ENCODE measurements at places on chromosomes 2 and 18.

DNA sequence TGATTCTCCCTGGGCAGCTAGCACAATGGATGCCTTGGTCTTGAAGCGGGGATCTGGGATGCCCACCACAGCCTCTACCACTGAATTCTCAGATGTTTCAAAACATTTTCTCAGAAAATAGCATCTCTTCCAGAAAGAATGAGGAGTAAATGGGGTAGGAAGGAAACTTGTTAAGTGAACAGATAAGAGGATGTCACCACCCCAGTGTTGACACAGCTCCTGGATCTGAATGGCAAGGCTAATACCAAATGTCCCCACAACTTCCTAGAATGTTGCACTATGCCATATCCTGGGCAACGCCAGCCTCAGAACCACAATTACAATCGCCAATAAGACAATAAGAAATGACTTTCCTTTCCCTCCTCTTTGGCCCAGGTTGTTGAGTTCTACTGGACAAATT is 177.2 kb downstream of the BCL11A start:
- no peak for DNase-seq

- no peak for DNase-seq
Measured at GRCh38 chr18:36284671-36285295, 12.7 kb upstream of the FHOD3 start.

GRCh38 chr2:99786636-99787390 is 297.0 kb upstream of the REV1 start:
- no peak for DNase-seq

DNA sequence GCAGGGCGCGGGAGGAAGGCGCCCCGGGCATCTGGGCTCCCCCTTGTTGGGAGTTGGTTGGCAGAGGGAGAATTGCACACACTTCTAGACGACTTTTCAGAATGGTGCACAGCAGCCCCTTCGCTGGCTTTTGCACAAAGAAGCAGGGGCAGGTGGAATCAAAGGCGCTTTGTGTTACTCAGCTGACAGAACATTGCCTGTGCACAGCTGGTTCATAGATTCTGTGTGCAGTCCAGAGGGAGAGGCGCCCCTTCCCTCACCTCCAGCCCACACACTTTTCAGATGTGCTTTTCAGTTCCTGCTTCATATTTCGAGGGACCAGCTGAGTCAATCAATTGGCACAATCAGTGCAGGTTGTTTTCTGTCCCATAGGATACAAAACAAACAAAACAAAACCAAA is 348.4 kb upstream of the RAB12 start:
- DNase-seq, result no peak

- no peak for DNase-seq
Measured at GRCh38 chr18:55083461-55083860, 124.2 kb upstream of the CCDC68 start.

DNA sequence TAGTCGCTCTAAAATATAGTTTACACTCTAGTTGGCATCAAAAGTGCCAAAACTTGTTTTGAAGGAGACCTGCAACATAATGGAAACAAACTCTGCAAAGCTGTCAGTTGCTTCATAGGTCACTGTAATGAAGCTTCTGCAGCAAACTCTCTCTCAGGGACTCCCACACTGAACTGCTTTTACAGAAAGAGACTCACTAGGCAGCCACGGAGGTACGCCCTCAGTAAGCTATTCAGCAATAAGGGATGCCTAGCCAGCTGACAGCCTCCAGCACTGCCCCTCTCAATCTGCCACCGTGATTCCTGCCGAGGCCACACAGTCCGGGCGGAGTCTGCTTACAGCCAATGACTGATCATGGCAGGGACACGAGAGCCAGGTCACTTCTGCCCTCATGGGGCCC is 51.1 kb downstream of the COLEC12 start:
- no peak for DNase-seq

GRCh38 chr2:84388133-84388532 is 70.9 kb downstream of the SUCLG1 start:
- no peak for DNase-seq

DNA sequence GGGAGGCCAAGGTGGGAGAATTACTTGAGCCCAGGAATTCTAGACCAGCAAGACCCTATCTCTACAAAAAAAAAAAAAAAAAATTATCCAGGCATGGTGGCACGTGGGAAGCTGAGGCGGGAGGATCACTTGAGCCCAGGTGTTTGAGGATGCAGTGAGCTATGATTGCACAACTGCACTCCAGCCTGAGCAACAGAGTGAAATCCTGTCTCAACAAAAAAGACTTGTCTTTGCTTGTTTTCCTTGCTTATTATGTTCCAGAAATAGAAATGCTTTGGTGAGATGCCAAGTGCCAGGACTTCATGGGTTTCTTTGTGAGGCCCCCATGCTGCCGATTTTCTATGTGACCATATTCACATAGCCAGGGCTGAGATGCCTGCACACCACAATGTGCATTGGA is 9.0 kb downstream of the DCDC2C start:
- no peak for DNase-seq

GRCh38 chr2:44112096-44112495 is 56.6 kb upstream of the PPM1B start:
- no peak for DNase-seq

GRCh38 chr2:28578774-28579173 is 82.9 kb downstream of the PLB1 start:
- DNase-seq, result no peak

DNA sequence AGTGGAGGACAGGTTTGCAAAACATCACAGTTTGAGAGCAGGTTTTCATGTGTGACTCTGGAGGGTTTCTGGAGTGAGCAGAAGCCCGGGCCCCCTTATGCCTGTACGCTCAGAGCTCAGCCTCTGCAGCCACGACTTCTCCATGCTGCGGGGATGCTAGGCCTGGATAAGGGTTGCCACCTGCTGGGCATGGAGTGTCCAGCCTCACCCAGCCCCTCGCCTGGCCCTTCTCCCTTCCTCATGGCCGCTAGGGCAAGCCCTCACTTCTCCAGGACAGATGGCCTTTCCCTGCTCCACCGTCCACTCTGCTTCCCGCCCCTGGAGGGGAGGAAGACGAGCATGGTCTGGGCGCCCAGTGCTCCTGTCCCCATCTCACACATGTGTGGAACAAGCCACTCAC is 318.7 kb downstream of the GBX2 start:
- no peak for DNase-seq

- DNase-seq, result no peak
Measured at GRCh38 chr2:65368468-65368867, 63.9 kb downstream of the SPRED2 start.

GRCh38 chr2:225073198-225073597 is 30.9 kb upstream of the DOCK10 start:
- DNase-seq, result no peak

DNA sequence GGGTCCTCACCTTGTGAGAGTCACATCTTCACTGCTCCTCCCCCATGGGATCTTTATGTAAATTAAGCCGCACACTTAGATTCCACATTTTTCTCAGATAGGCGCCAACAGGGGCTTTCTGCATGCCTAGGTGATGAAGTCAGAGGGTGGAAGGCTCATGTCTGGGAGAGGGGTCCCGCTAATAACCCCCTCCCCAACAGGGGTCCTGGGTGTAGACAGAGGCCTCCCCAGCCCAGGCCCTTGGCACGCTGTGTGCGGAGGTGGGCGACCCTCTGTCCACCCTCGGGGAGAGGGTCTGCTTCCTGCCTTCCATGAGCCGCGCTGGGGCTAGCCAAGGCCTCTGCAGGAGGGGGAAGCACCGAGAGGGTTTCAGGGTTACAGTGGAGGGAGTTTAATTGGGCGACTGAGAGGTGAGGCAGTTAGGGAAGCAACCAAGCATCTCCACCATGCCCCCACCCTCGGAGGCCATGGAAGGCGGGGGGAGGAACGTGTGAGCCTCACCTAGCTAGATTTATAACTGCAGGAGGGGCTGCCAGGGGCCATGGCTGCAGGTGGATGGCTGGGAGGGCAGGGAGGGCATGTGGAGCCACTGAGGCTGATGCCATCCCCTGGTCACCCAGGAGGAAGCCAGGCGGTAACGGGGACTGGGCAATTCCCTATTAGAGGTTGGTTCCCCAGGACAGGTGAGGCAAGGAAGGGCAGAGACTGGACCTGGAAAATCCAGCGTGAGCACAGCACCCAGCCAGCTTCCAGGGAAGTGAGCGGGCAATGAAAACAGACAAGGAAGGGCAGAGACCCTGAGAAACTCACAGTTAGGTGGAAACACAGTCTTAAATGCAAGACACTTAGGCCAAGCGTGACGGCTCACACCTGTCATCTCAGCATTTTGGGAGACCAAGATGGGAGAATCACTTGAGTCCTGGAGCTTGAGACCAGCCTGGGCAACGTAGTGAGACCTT is 7.7 kb upstream of the PXDN start:
- DNase-seq, result no peak

GRCh38 chr2:188076149-188077056 is 215.3 kb upstream of the GULP1 start:
- no peak for DNase-seq

GRCh38 chr2:106771811-106772210 is 114.2 kb downstream of the ST6GAL2 start:
- DNase-seq, result no peak

- DNase-seq, result no peak
Measured at GRCh38 chr2:223908304-223908998, 36.7 kb downstream of the WDFY1 start.

GRCh38 chr2:42052702-42053481 is 5.1 kb downstream of the PKDCC start:
- no peak for DNase-seq

DNA sequence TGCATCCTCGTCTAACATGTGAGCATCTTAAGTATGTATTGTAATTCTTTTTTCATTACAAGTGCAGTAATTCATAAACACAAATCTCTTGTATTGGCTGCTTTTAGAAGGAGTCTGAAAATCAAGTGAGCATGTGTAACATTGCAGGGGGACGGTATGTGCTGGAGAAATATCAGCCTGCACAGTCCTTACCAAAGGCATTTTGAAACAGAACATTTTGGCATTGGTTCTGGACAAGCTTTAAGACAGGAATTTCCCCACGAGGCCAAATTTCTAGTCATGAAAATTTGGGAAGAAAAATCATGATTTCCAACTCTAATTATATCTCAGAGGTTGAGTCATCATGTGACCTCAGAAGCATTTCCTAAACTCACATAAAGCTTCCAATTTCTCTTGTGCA is 24.7 kb upstream of the NRP2 start:
- no peak for DNase-seq

DNA sequence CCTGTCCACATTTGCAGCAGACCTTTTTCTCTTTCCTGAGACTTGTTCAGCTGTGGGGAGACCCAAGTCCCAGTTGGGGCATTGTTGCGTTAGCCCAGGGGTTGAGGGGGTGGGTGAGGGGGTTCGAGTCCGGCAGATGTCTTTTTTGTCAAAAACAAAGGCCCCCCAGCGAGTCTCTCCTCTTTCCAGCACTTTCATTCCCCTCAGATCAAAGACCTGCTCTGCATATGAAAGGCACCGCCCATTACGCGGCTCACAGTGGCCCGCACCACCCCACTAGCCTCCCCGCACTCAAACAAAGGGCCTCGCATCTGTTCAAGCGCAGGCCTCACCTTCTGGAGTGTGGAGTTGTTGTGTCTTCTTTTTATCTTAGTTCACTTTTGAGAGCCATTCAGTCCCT is 25.2 kb downstream of the TRABD2A start:
- no peak for DNase-seq
